ENCODE measurements at places on chromosomes 2 and 18.

DNA sequence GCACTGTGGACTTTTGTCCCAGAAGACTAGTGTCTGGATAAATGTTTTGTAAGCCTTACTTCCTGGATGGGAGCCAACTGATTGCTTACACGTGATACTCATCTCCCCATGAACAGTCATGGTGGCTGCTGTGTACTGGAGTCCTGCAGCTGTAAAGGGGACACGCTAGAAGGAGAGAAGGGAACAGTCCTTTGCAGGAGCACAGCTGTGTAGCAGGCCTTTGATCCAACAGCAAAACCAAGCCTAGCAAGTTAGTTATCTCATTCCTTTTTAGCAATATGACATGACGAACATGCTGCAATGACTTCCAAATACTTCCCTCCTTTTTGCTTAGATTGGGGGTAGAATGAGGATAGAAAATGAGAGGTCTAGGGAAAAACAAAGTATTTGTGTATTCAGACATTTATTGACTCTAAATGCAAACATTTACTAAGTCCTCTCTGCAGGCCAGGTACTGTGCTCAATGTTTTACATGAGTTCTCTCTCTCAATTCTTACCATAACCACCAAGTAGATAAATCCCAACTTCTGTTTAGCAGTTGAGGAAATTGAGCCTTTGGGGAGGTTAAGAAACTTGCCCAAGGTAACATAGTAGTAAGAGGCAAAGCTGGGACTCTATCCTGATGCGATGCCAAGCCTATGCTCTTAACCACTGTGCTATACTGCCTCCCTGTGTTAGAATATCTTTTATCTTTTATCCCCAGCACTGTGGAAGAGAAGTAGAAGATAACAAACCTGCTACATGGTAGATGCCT, 55.4 kb upstream of the CD28 start:
- DNase-seq: no peak

- DNase-seq: no peak
Measured at GRCh38 chr2:189222468-189223105, 43.0 kb upstream of the COL5A2 start.

DNA sequence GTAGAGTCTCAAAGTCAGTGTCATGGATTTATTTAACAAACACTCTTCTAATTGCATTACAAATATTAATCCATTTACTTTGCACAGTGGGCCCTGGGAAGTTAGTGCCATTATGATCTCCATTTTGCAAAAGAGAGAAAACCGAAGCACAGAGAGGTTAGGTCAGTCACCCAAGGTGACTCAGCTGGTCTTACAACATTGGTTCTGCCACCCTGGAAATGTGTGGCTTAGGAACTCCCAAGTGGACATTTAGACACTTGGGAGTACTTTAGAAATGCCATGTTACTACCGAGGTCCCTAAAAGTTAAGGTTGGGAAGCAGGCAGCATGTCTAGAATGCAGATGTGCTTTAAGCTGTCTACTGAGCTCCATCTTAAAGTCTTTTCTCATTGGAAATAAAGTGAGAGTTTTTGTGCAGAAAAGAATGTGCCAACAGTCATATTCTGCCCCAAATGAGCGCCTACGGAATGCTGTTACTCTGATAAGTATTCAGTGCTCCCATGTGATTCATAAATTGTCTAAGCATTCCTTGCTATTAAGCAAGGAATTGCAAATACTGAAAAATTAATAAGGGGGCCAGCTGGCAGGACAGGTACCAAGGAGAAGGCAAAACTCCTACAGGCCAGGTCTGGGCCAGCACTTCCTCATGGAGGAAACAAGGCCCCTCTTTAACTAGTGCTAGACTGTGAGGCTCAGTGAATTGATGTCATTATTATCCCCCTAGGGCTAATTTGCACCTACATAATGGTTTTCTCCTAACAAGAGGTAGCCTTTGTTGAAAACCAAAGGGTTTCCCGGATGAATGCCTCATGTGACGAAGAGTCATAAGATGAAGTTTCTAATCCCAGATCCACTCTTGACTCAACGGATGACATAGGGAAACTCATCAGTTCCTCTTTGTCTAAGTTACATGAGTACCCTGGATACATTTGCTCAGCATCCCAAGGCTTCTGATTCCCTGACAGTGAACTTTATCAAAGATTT, 16.3 kb downstream of the NRP2 start:
- DNase-seq: no peak

- DNase-seq: no peak
Measured at GRCh38 chr2:240160291-240161086, 20.0 kb upstream of the OTOS start.

- no peak for DNase-seq
Measured at GRCh38 chr2:199470361-199470671, 12.6 kb upstream of the SATB2 start.

- no peak for DNase-seq
Measured at GRCh38 chr2:152620208-152620607, 97.1 kb downstream of the PRPF40A start.

DNA sequence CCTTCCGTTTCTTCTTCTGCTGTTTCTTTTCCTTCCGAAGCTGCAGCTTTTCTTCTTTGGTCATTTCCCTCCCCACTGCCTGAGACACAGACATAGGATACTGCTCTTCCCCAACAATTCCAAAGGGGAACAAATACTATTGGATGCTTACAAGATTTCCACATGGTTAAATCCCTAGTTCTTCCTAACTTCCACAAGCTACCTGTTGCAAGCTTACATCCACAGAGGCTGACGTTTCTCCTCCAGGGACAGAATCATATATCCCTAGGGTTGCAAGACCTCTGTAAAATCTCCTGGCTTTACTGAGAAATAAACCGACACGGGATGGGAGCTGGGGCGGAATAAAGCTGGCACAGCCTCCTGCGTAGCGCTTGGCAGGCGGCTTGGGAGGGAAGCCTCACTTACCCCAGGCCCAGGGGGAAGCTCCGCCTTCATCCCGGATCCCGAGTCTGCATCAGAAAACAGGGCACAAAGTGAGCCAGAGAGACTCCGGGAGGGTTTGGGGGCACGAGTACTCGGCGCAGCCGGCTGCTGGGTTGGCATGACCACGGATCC, 590 bp downstream of the EIF2B4 start:
- no peak for DNase-seq

Data from liver (tissue), 10 donors.